ENCODE measurements at places on chromosomes 11 and 22.

- no peak for DNase-seq
These were observed 14.4 kb downstream of the FADS2 start for GRCh38 chr11:61842528-61842820.

DNA sequence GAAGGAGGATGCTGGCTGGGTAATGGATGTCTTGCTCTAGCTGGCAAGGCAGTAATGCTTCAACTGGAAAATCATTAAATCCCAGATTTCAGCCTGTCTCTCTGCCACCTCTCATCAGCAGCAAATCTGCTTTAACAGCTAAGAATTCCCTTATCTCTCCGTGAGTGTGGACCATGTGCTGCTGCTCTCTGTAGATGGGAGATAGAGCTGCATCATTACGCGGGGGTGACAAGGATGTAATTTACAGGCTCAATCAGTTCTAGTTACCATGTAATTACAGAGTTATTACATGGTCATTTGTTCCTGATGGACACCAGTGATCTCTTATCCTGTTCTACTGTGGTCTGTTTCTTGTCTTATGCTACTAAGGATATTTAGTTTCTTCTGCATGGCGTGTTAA, 665.4 kb downstream of the NTM start:
- DNase-seq = no peak

DNA sequence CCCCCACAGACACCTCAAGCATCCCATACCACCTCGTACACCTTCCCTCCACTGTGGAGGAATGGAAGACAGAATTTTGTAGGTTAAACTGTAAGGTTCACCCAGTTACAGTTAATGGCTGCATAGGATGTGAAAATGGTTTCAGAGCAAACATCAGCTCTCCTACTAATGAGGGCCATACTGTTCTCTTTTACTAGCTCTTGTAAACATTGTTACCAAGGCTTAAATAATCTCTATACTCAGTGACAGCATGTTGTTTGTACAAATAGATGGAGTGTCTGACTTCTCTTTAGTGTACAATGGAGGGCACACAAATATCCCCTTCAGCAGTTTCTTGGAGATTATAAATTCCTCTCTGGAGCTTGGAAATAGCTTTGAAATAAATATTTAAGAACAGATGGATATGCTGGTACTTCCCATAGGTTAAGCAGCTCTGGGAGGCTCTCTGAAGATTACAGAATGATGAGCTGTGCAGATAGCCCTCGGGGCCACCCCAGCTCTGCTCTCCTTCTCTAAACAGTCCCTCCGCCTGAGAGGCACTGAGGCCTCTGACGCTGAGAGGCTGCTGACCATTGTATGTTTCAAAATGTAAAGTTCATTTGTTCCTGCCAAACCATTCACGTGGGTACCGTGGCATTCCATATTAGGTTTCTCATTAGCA, 25.7 kb downstream of the TTC12 start:
- DNase-seq = no peak

DNA sequence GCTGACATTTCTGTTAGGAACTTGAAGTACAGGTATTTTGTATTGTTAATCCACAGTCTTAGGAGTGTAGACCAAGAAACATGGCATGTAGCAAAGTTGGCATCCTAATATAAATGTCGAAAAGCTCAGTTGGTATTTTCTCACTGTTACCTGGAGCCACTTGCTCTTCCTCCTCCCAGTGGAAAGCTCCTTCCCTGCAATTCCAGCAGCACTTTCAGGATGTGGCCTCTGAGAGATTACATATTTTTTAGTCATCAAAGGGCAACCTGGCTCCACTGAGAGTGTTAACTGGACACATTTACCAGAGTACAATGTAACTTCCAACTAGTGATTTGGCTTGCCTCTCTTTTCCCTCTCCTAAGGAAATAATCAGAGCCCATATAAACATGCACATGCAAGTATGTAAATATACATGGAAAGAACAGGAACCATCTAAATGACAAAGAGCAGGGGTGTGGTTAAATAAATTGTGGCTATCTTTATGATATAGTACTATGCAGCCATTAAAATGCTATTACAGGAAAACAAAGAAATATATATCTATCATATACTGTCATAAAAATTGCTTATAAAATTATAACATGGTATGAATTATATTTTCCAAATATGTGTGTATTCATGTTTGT, 14.3 kb upstream of the EED start:
- DNase-seq = no peak

GRCh38 chr11:67302571-67303131, 679 bp upstream of the SSH3 start:
- no peak for DNase-seq

DNA sequence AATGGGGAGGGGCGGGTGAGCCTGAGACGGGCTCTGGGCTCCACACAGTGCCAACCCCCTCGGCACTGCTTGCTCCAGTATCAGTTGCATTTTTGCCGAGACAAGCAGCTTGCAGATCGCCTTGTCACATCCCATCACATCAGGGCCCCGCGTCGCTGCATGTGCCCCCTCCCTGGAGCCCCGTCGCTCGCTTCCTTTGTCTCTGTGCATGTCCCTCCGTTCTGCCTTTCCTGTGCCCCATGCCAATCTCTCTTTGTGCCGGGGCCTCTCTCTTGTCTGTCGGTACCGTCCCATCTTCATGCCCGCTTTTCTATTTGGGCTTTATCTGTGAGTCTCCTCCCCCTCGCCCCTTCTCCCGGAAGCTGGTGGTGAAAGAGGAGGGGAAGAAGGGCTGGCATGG, 202.2 kb downstream of the CEP164 start:
- no peak for DNase-seq

- no peak for DNase-seq
These were observed 22.0 kb upstream of the IGSF9B start for GRCh38 chr11:133978794-133979193.

GRCh38 chr11:5004424-5005274, 10.0 kb downstream of the OR51L1 start:
- no peak for DNase-seq

DNA sequence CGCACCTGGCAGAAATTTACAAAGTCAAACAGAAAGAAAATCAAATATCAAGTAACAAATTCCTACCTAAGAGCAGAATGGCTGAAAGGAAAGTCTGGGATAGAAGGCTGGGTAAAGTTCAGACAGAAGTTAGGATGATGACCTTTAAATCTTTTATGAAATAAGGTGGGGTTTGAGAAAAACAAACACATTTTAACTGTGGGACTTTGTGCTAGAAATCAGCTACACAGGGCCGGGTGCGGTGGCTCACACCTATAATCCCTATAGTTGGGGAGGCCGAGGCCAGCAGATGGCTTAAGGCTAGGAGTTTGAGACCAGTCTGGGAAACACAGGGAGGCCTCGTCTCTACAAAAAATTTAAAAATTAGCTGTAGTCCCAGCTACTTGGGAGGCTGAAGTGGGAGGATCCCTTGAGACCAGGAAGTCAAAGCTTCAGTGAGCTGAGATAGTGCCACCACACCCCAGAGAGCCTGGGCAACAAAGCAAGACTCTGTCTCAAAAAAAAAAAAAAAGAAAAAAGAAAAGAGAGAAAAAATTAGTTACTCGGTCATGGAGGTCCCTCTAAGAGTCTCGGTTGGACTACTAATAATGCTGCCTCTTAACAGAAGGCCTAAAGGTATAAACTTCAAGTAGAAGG, 119.7 kb upstream of the BID start:
- DNase-seq = no peak

DNA sequence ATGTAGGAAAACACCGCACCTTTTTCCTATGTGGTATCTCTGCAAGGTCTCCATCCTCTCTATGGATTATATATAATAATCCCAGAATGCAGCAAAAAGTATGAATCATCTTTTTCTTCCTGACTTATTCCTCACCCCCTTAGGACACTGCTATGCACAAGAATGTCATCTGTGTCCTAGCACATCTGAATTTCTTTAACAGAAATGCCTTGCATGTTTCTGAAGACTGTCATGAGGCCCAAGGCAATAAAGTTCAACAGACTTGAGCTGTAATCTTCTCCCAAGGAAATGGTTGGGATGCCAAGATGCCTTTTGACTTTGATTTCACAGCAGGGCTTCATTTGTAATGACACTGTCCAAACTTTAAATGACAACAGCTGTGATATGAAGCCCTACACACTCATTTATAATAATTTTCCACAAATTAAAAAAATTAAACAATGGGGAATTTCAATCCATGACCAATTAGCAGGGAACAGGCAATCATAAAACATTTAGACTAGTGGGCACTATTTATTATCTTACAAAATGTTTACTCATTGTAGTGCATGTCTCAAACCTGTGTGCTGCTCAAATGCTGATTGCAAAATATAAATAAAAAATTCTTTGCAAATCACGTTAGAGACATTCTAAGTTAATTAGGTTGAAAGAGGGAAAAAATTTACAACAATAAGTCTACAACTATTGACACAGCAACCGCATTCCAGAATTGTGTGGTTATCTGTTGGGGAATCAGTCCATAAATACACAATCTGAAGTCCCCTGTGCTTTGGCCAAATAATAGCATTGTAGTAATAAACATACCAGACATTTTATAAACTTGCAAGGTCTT, 242.3 kb downstream of the SWAP70 start:
- no peak for DNase-seq

DNA sequence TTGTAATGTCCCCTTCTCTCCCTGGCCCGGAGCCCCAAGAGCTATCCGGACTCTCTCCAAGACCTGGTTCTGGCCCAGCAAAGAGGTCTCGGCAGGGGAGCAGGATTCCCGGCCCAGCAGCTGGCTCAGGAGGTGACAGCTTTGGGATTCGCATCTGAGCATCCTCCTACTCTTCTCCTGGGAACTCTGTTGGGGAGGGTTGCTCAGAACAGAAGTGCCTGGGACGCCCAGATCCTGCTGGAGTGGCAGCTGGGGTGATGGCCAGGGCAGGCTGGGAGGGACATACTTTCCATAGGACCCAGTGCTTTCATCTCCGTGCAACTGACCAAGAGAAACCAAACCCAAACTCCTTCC, 83.6 kb upstream of the PRODH start:
- DNase-seq = no peak

GRCh38 chr11:94828088-94828487, 59.9 kb downstream of the AMOTL1 start:
- no peak for DNase-seq

DNA sequence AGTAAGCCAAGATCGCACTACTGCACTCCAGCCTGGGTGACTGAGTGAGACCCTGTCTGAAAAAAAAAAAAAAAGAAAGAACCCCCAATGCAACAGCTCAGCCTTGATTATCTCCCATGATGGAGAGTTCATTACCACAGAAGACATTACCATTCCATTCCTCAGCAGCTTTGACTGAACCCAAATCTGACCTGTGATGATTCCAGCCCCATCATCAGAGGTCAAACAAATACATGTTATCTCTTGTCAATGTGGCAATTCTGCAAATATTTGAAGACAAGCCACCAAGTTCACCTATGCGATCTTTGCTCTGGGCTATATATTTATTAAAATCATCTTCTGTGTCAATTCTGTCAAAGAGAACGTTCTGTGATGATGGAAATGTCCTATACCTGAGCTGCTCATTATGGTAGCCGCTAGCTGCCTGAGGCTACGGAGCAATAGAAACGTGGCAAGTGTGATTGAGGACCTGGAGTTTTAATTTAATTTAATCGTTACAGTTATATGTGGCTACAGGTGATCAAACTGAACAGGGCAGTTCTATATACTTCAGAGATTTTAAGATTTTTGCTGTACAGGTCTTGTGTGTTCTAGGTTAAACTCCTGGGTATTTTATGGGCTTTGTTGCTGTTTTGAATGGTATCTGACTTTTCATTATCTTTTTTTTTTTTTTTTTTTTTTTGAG, 7.9 kb downstream of the SEC14L4 start:
- no peak for DNase-seq

- no peak for DNase-seq
These were observed 4.7 kb downstream of the ACY3 start for GRCh38 chr11:67645521-67646461.

- DNase-seq = no peak
These were observed 55.9 kb downstream of the SWAP70 start for GRCh38 chr11:9719566-9720289.

- DNase-seq = no peak
These were observed 586.7 kb upstream of the CHORDC1 start for GRCh38 chr11:90809581-90809980.

- DNase-seq = no peak
These were observed 52.3 kb downstream of the SLC22A12 start for GRCh38 chr11:64643256-64643881.

DNA sequence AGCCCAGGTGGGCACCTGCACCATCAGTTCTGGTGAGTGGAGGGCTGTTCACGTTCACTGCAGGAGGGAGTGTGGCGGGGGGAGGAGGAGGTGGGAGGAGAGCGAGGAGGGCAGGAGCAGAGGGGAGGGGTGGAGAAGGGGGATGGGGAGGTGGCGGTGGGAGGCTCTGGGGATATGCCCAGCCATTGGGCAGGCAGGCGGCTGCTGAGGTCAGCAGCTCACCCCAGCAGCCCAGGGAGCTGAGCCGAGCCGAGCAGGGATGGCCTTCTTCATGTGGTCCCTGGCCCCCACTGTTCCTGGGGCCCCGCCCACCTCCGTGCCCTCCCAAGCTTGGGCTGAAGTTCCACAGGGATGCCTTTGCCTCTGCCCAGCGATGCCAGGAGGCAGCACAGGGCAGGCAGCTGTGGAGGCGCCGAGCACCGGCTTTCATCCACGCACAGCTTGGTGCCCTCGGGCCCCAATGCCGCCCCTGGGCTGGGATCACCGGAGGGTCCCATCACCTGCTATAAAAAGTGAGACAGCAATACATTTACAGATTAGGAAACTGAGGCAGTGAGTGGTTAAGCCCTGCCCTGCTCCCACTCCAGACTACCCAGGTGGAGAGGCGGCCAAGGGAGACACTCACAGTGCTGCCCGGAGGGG, 21.6 kb downstream of the RTN4R start:
- DNase-seq = no peak

GRCh38 chr22:22878801-22879674, 8.6 kb upstream of the IGLL5 start:
- no peak for DNase-seq

- DNase-seq = no peak
These were observed 1.7 kb upstream of the LRRC74B start for GRCh38 chr22:21043860-21044535.

DNA sequence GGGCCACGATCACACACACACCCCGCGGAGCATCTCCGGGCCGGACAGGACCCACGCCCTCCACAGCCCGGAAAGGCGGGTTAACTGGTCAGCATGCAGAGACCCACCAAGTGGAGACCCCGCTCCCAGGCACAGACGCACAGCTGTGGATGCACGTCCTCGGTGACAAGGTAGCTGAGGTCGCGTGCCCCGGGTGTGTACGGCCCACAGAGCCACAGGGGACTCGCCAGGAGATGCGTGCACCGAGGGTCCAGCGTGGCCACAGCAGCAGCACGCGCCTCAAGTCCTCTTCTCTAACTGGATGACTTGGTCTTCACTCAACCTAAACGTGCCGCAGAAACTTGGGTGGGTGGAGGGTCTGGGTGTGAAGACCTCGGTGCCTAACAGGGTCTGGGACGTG, 5.5 kb downstream of the H19 start:
- no peak for DNase-seq
